Bladder microvascular endothelial cell (primary cell): ENCODE measurements at places on chromosomes 2 and 18. TPM values are rescaled to one million over a fixed set of nuclear protein-coding genes. Genes with fewer than 3 reads are reported as not detected.

The ANTXR1 gene
- 1.1 and 1.4 TPM in 2 replicates for total RNA-seq

The PECR gene
- 6.5 and 19.9 TPM in 2 replicates for total RNA-seq

The FAP gene
- 9.7 and 12.1 TPM in 2 replicates for total RNA-seq

The IL1RN gene
- not detected in 2 replicates for total RNA-seq

The SLC23A3 gene
- 0.81 and 4.5 TPM in 2 replicates for total RNA-seq

The GNAL gene
- total RNA-seq, result 0.13 TPM in 1 of 2 replicates, not detected in the other

The SLC9A2 gene
- under 0.01 TPM in 2 replicates for total RNA-seq

The GPR45 gene
- total RNA-seq, result not detected in 2 replicates

The SMYD1 gene
- not detected in 2 replicates for total RNA-seq

The RGPD4 gene
- not detected in 2 replicates for total RNA-seq

The ALK gene
- not detected in 2 replicates for total RNA-seq

The FRZB gene
- total RNA-seq, result under 0.01 and 0.13 TPM in 2 replicates

The TBR1 gene
- total RNA-seq, result under 0.01 TPM in 1 of 2 replicates, not detected in the other

The IL1B gene
- total RNA-seq, result 0.25 and 0.32 TPM in 2 replicates

The FEV gene
- not detected in 2 replicates for total RNA-seq

The CFAP65 gene
- total RNA-seq, result not detected in 2 replicates

The GALNT3 gene
- total RNA-seq, result 0.49 TPM in 1 of 2 replicates, not detected in the other

The FOXD4L1 gene
- total RNA-seq, result under 0.01 and 0.06 TPM in 2 replicates

The CHRNG gene
- not detected in 2 replicates for total RNA-seq

The KIAA2012 gene
- not detected in 2 replicates for total RNA-seq

The STPG4 gene
- total RNA-seq, result 0.16 and 0.31 TPM in 2 replicates
